ENCODE measurements at places on chromosomes 3 and 15.

GRCh38 chr3:34948517-34948916 is 690.8 kb upstream of the ARPP21 start:
- no peak for DNase-seq

DNA sequence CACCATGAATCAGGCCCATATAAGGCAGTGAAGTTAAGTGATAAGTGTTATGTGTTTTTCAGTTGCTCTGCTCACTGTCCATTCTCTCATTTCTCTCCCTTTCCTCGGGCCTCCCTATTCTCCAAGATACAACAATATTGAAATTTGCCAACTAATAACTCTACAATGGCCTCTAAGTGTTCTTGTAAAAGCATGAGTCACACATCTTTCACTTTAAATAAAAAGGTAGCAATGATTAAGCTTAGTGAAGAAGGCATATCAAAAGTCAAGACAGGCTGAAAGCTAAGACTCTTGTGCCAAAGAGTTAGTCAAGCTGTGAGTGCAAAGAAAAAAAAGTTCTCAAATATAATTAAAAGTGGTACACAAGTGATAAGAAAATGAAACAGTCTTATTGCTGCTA is 675.4 kb downstream of the OTOL1 start:
- no peak for DNase-seq

- no peak for DNase-seq
Measured at GRCh38 chr3:141337523-141337854, 30.8 kb upstream of the ZBTB38 start.

- DNase-seq = no peak
Measured at GRCh38 chr3:191360620-191361019, 30.3 kb upstream of the UTS2B start.

GRCh38 chr15:50109076-50109987 is 9.7 kb downstream of the ATP8B4 start:
- peak; percentile 24 for DNase-seq

DNA sequence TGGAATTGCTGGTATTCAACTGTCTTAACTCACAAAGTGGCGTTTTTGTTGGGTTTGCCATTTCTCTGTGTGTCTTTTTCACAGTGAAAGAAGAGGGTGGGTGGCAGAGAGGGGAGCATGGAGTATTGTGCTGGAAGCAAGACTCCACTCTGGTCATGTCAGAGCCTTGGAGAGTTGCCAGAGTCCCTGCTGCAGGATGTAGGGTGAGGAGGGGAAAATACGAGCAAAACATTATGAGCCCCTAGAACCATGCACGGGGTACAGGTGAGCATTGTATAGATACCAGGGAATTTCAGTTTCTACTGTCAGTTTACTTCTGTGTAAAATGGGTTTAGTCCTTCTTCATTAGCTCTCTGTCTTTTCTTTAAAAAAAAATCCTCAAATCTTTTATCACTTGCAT is 249.9 kb downstream of the CACNA2D3 start:
- DNase-seq = no peak

- DNase-seq = peak; percentile 8
Measured at GRCh38 chr3:106341586-106342162, 472.9 kb upstream of the CBLB start.

- DNase-seq = peak; percentile 80
Measured at GRCh38 chr3:156693166-156693565, 18.8 kb downstream of the TIPARP start.

GRCh38 chr15:51878446-51879386 is 49.3 kb downstream of the TMOD3 start:
- peak; percentile 70 for DNase-seq

GRCh38 chr3:141875893-141876380 is 506 bp upstream of the ATP1B3 start:
- DNase-seq = peak; percentile 58

DNA sequence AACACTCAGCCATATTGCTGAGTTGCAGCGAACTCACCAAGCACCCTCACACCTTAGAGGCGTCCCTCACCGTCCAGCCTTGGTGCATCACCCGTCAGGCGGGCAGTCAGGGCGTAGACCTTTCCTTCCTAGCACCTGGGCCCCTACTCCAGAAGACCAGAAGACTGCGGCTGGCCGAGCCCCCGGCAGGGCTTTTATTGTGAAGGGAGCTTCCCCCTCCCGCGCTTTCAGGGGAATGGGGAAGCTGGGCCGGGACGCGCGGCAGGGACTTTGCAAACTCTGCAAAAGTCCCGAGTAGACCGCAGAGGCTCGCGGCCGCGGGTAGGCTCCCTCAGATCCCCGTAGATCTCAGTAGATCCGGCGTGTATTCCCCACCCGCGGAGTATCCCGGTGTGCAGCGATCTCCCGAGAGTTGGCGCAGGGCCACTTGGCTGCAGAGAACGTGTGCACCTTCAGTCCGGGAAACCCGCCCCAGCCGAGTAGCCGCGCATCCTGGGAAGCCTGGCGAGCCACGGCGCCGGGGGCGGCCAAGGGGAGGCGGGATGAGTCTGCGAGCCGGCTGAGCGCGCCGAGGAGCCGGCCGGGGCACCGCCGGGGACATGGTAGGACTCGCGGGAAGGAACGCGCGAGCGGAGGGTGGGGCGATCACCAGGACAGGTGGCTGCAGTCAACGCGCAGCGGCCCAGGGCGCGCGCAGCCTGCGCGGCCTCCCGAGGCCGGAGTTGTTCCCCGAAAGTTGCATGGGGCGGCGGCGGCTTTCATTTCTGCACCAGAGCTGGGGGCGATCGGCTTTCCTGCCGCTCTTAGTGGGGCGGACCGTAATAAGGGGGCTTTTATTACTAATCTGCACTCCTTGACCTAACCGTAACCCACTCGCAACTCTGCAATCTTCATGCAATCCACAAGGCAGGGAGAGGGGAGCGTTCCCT is at the start of gene GASK1A:
GASK1A (plus strand) TSS at position 268 of the 929 bp plus-strand sequence; CDS start at position 600, 332 bp downstream.
- DNase-seq = peak; percentile 59

DNA sequence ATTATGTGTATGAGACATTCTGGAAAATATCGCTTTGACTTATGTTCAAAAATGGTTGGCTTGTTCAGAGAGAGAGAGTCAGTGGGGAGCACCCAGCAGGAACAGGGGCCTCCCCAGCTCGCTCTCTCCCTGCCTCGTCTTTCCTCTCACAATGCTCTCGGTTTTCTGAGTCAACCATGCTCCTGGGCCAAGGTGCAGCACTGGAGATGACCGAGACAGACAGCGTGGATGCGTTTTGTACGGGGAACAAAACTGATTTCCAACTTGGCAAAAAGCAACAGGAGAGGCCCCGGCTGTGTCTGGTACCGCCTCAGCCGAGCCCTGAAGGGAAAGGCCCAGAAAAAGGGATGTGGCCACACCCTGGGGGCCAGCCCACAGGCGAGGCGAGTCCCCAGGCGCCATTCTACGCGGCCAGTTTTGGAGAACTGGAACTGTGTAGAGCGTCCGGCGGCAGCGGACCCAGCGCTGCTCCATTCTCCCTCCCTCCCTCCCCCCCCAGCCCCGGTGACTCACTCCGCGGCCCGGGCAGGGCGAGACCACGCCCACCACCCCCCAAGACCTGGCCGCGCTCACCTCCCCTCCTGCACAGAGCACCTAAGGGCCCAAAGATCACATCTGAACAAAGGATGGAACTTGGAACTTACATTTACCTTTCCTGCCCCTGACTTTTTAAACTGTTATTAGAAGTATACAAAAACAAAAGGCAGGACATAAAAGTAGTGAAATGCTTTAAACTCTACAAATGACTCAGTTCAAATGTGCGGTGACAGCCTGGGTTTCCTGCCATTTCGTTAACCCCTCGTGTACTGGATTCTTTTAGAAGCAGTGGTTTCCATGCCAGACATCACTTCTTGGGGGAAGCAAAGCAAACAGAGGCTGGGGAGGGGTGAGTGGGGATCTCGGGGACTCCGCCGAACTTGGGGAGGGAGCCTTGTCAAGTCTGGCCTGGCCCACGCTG is 12.7 kb downstream of the ATP10A start:
- DNase-seq = peak; percentile 94

DNA sequence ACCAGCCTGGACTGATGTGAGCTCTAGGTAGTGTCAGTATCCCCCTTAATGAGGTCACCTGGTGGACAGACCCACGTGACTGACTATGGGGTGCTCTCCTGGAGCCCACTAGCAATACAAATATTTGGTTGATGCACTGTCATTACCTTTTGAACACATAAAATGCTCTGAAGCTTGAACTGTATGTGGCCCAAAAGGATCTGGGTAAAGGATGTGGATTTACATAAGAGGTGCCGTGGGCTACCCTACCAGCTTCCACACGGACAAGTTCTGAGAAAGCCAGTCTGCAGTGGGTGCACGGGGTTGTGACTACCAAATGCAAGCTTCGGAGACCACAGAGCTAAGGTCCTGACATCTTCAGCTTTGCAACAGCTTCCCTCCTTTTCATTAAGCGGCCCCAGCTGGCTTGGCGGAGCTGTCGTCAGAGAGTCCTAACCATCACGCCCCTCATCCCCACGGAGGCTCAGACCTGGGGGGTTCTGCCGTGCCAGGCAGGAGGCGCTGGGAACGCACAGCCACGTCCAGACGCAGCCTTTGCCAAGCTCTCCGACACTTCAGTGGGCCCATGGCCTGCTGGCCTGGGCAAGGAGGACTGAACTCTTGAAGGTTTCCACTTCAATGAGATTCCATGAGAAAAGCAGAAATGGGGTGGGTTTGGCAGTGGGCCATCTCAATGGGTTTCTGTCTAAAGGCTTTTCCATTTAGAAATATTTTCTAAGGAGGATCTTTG is 228.3 kb downstream of the ADAMTS17 start:
- no peak for DNase-seq

GRCh38 chr15:101064795-101065569 is 145.8 kb downstream of the LRRK1 start:
- no peak for DNase-seq

DNA sequence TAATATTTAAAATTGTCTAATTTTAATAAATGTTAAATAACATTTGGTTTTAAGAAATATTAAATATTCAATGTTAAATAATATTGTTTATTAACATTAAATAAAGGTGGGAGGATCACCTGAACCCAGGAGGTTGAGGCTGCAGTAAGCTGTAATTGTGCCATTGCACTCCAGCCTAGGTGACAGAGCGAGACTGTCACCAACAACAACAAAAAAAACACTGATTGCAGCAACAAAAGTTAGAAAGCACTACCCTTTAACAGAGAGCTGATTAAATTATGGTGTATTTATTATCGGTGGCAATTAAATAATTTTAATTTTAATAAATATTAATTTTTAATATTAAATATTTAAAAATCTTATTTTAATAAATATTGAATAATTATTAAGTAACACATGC is 152.1 kb downstream of the ATG7 start:
- no peak for DNase-seq

- peak; percentile 79 for DNase-seq
Measured at GRCh38 chr3:111236836-111237713, 165.5 kb downstream of the NECTIN3 start.

DNA sequence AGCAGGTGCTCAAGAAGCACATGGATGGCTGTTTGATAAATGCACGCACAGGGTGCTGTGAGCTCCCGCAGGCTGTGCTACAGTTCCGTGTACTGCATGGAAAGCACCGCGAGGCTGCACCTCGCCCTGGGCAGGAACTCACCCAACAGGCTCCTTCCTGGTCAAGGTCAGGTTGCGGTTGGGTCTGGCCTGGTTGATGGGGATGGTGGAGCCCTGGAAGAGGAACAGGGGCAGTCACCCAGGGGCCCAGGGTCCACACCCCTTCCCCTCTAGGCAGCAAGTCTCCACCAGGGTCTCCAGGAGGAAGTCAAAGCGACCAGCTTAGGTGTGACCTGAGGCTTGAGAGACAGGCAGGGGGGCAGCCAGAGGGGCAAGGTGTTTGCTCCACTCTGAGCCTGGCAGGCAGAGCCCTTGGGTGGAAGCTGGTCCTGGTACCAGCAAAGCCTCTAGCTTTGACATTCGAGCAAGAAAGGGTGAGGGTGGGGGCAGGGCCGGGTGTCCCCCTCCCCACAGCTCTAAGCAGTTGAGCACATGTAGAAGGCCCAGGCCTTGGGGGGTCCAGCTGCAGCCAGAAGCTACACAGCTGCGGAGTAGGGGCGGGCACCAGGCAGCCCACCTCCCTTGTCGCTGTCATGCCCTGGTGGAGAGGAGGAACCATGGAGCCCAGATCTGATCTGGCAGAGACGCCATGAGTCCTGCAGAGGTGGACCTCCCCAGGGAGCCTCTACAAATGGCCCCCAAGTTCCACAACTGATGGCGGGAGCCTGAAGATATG is 46.3 kb upstream of the SLC41A3 start:
- no peak for DNase-seq

GRCh38 chr15:61910839-61911369 is 149.3 kb downstream of the VPS13C start:
- DNase-seq = no peak

GRCh38 chr3:40079847-40080240 is 229.7 kb upstream of the EIF1B start:
- peak; percentile 75 for DNase-seq

GRCh38 chr3:24195504-24196230 is 250.6 kb downstream of the NR1D2 start:
- DNase-seq = no peak

GRCh38 chr3:127450331-127450730 is 140.2 kb downstream of the TPRA1 start:
- DNase-seq = no peak

DNA sequence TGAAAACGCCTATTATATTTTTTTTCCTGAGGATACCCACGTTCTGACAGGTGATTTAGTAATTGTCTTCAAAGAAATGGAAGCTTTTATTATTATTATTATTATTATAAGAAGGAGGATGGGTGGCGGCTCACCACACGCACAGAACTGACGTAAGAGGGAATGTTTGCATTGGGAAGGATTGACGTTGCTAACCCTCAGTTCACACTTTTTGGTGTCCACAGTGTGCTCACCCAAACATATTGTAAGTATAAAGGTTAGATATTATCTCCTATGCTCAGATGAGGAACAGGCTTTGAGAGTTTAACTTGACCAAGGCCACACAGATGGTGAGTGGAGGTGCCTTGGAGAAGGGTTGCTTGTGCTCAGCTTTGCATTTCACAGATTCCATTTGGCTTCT is 533.5 kb upstream of the TBL1XR1 start:
- DNase-seq = no peak

GRCh38 chr15:69154684-69155083 is 5.8 kb upstream of the GLCE start:
- DNase-seq = peak; percentile 84

- no peak for DNase-seq
Measured at GRCh38 chr3:139355891-139356290, 12.1 kb downstream of the MRPS22 start.

DNA sequence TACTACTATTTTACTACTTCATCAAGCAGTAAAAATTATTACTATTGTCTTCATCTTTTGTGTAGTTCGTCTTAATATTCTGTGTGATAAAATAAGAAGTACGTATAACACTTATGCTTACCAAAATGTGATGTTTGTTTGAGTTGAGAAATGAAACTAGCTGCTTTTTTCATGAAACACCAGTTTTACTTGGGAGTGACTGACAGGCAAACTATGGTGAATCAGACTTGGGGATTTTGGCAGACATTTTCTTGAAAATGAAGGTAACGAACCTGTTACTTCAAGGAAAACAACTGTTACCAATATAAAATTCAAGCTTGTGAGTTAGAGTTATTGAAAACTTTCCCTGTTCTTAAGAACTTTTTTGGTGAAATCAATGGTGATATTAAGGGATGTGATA is 10.3 kb downstream of the U2SURP start:
- no peak for DNase-seq
